Hepatic stellate cell (primary cell): ENCODE measurements at places on chromosomes 6 and 20.

DNA sequence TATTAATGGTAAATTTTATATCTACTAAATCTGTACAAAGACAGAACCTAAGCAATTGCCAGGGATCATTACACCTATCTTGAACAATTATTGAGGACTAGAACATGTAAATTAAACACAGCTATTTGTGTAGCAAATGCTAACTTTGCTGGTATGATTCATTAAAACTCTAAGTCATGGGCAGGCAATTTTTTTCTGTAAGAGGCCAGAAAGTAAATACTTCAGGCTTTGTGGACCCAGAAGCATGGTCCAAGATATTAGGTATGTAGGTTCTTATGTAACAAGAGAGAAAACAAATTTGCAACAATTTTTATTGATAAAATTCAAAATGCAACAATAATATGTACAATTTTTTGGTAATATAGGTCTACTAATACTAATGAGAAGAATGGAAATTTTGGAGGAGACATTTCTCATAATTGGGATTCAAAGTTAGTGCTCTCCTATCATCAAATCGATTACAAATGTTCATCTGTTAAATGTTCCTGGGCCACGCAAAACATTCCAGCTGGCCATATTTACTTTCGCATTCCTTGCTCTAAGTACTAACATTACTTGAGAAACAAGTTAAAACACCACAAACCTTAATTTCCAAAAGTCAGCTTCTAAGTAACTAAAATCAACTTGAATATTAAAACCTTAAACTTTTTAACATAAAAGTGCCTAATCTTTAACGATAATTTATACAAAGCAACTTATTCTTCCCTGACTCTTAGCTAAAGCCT, 4.3 kb downstream of the TMEM30A start:
- DNase-seq, result no peak

GRCh38 chr20:24384865-24385264, 84.6 kb upstream of the SYNDIG1 start:
- DNase-seq, result no peak

DNA sequence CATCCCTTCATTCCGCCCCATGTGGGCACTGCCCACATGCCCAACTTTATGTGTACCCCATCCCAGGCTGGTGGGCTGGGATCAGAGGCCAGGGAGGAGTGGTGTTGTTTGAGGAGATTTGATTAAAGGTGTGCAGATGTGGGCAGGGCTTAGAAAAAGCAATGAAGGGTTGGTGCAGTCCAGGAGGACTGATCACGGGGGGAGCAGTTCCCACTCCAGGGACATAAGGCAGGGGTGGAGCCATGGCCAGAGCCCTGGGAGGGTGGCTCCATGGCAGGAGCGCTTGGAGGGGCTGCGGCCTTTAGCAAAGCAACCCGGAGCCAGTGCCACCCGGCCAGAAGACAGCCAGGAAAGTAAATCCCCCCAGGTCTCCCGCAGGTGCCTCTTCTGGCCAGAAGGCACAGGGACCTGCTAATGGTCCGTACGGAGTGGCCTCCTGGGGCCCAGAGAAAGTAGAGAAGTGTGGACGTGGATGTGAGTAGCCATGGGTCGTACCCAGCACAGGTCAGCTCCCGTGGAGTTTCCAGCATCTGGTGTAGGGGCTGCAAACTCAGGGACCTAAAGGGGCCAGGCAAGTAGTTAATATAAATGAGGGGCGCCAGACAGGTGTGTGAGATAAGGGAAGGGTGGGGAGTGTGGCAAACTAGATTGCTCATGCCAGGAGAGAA, 62.1 kb upstream of the APCDD1L start:
- DNase-seq, result no peak

DNA sequence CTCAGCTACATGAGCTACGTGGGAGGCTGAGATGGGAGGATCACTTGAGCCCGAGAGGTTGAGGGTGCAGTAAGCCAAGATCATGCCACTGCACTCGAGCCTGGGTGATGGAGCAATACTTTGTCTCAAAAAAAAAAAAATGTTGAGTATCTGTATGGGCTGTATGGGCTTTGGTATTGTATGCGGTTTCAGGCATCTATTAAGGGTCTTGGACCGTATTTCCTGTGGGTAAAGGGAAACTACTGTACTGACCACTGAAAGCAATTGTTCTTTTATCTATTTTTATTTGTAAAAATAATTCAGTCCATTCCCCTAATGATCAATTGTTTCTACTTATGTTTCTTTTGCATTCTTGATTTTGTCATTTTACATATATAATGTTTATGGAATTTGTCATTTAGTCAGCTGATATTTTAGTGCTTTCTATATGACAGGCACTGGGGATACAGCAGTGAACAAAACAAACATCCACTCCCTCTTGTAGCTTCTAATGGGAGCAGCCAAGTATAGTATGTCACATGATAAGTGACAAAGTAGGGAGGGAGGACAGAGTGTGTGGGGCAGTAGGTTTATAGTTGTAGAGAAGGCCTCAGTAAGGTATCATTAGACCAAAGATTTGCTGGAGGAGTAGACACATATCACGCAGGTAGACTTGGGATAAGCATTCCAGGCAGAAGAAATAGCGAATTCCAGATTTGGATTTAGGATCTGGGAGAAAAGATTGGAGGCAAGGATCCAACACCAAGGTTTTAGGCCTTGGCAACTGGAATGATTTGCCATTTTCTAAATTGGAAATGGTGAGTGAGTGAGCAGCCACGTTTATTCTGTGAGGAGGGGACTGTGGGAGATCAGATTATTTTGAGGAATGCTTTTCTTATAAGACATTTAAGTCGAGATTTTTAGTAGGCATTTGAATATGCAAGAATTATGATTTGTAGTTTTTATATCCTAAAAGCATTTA, 6.0 kb downstream of the PCMT1 start:
- no peak for DNase-seq

DNA sequence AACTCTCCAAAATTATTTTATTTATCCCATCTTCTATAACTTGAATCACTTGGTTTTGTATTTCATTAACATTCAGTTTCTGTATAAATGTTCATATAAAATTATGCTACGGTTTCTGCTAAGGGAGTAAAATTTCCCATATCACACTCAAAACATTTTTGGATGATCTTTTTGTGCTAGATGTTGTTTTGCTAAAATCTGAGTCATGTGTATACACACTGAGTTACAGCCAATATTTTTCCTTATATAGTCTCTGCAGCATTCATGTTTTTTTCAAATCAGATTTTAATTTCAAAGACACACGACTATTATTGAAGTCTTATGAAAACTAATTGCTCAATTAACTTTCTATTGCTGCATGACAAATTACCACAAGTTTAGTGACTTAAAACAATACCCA, 54.3 kb upstream of the SLC2A12 start:
- no peak for DNase-seq

- peak; percentile 59 for DNase-seq
Measured at GRCh38 chr6:87731818-87732661, 30.0 kb upstream of the AKIRIN2 start.

DNA sequence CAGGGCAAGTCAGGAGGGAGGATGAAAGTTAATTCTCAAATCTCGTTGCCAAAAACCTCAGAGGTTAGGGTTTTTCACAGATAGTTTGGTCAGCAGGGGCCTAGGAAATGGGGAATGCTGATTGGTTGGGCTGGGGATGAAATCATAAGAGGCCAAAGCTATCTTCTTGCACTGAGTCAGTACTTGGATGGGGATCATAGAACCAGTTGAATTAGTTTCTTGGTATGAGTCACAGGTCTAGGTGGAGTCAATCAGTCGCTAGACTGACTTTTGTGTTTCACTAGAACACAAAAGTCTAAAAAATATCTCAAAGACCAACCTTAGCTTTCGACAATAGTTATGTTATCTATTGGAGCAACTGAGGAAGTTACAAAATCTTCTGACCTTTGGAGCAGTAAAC, 368.5 kb downstream of the TBC1D32 start:
- no peak for DNase-seq

- no peak for DNase-seq
Measured at GRCh38 chr6:157768304-157768703, 54.7 kb upstream of the SNX9 start.

DNA sequence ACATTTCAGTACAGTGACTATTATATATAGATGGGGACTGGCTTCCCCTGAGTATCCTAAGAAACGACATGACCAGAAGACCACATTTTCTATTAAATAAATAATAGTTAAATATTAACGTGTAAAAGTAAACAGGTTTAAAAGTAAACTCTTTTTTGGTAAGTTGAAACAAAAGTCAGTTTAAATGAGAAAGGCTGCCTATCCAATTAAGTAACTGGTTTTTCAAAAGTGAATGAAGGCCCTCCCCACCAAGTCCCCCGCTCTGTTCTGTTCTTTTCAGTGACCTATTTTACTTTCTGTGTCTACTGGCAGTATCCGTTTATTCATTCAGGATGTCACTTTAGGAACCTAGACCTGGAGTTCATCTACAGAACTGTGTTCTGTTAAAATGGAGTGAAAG, 32.0 kb downstream of the QKI start:
- DNase-seq, result no peak

GRCh38 chr20:10415013-10415650, 18.9 kb downstream of the MKKS start:
- no peak for DNase-seq

DNA sequence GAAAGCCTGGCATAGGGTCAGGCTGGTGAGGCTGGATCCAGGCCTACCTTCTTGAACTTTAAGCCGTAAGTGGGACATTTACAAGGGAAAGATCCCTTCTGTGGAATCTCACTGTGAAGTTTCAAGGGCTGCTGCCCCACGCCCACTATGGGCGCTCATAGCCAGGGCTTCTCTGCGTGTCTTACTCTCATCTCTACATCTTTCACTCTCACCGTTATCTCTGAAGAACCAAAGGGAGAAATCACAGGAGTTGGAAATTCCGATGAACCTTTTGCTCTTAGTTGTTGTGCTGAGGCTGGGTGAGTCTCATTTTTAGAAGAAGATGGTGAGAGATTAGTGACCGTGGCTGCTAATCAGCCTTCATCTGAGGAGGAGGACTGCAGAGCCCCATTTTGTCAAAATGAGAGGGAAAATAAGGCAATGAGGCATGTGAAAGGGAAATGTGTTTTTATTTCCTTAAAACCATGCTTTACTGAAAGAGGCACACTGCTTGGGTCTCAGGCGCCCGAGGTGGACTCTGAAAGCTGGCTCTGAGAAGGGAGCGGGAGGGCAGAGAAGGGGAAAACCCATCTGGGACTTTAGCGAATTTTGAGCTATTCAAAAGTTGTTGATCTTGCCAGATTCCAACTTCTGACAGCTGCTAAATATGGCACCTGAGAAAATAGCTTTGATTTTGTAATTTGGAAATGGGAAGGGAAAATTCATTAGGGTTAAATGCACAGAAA, 301.5 kb downstream of the CLIC5 start:
- no peak for DNase-seq

DNA sequence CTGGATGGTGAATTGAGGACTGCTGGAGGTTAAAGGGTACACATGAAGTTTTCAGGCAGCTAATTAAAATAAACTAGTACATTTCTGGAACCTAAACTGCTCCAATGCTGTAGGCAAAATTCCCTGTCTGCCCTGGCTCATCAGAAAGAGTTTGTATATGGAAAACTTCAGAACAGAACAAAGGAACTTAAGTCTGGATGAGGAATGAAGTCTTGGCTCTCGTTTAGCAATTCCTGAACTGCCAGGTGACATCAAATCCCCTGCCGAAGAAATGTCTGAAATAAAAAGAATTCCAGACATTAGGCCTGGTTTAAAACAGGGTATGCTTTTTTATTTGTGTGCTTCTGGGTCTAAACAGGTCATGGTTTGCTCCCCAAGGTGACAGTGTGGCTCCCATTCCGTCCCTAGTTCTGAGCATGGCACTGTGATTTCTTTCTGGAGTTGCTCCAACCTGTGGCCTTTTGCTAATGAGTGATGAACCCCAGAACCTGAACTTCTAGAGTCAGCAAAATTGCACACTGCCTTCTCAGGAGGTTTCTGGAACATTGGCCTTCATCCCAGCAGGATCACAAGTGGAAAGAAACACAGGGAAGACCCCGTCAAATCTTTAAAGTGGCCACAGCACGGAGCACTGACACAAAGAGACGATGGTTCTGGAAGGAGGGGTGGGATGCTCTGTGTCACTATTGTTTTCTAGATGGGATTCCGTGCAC, 129.4 kb upstream of the NAA20 start:
- no peak for DNase-seq

DNA sequence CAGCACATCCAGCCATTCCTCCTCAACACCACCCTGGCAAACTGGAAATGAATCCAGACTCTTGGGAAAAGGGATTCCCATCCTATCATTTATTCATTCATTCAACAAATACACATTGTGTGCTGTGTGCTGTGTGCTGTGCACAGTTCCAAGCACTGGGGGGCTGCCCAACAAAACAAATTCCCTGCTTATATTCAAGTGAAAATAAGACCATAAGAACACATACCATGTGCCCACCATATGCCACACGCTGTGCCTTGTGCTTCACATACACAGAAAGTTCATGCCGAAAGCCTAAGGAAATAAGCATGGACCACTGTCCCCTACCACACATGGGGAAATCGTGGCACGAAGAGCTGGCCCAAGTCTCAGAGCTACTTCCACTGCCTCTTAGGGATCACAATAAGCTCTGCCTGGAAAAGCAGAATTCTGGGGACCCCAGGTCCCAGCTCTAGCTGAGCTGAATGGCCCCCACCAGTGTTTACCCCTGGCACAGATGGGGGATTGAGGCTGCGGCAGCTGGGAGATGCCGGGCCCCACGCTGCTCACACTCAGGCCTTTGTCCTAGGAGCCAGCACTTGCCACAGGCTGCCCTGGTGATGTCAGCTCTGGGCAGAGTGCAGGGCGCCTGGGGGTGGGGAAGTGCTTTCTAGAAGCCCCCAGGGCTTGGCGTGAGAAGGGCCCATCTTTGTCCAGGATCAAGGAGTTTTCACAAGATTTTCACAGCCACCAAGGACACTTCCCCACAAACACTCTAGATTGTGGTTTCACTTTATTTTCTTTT, 99.6 kb downstream of the PREX1 start:
- no peak for DNase-seq

DNA sequence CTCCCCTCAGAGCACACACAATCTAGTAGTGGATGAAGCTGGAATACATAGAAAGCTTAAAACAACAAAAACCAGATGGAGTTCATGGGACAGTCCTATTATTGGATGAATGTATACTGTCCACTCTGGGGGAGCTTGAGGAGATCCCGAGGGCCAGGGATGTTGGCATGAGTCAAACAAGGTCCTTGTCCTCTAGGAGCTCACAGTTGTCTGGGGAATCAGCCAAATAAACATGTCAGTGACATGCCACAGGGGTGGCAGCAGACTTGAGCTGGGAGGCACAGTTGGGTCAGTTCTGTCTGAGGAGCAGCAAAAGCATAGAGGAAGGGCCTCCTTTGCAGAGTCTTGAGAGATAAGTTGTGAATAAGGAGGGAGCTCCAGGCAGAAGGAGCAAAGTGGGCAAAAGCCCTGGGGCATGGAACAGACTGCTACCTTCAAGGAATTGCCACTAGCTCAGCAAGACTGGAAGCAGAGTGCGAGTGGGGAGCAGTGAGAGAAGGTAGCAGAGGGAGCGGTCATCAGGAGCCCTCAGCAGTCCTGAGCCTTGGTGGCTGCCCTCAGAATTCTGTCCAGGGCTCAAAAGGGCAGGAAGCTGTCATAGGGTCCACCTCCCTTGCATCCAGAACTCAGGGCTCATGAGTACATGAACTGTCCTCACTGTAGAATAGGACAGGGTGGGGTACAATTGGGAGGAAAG, 22.1 kb downstream of the L3MBTL1 start:
- no peak for DNase-seq
